ENCODE measurements at places on chromosomes 3 and 15.

GRCh38 chr3:66297900-66298299 lies 77.1 kb downstream of the SLC25A26 start:
- no peak for DNase-seq

DNA sequence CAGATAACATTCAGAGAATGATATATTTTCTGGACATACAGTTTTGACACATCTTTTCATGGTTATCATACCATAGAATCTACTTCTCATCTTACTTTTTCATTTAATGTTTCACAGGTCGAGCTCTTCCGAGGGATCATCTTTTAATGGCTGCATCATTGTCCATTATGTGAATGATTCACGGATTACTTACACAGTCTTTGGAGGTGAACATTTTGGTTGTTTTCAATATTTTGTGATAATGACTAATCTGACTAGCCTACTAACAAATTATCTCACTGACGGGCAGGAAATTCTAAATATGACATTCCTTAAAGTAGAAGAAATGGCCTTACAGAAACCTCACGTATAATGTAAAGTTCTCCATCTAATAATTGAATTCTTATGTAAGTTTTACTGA lies 209.1 kb upstream of the STRIT1 start:
- DNase-seq: no peak

GRCh38 chr15:80988148-80988796 lies 1.3 kb downstream of the MESD start:
- no peak for DNase-seq

- DNase-seq: no peak
Measured at GRCh38 chr3:54538346-54538745, 389.5 kb downstream of the LRTM1 start.

DNA sequence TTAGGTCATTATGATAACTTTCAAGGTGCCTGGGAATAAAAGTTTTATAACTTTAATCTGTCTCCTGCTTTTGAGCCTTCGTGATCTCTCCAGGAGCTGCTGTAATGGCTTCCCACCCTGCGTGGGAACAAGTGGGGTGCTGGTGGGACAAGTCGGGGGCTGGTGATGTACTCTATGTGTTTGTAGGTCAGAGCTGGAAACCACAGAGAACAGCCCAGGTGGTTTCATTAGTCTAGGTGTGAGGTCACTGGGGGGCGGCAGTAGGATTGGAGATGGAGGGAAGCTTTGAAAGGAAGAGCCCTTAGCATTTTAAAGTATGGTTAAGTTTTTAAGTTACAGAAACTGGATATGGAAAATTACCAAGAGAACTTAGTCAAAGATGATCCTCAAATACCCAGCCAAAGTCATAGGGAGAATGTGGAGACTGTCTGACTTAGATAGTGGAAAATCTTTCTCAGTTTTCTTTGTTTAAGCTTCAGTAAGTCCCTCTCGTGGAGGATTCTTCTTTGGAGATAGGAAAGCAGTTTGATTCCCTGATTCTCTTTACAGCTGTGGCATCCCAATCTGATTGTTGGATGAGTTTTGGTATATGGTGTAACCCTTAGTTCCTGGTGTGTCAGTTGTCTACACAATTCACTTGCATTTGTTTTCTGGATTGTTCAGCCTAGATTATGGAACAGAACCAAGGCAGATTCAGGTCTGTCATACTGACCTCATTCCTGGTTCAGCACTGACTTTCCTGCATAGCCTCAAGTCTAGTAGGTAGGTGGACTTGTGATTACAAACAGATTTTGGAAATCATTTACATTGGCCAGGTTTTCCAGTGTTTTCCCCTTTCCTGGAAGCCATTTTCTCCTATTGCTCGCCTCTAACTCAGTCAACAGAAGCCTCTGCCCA lies 115.6 kb downstream of the FNDC3B start:
- DNase-seq: no peak

Data from activated CD8-positive, alpha-beta memory T cell treated with anti-CD3 and anti-CD28 coated beads for 4 hours (primary cell).